ENCODE measurements at places on chromosomes 5 and 9. TPM values are rescaled to one million over a fixed set of nuclear protein-coding genes. Genes with fewer than 3 reads are reported as not detected.
A peak's percentile ranks its signal among the peaks of the same experiment; 100 is the strongest.

PCDHGA8 gene
- 8.9 TPM for total RNA-seq

CNTFR gene
- 6.2 TPM for total RNA-seq

ZFP37 gene
- total RNA-seq = 1.2 TPM

CEL gene
- 2.3 TPM for total RNA-seq

MUSK gene
- total RNA-seq = 2.2 TPM

RABL6 gene
- 61.6 TPM for total RNA-seq

- no peak overlapping the region for H3K4me3 ChIP-seq
- no peaks in the 10 kb centered on the region for H3K4me1 ChIP-seq
- no peak for DNase-seq
- H3K27me3 ChIP-seq = peaks cover 5% of the 10 kb centered on the region
- no peak overlapping the region for H3K27ac ChIP-seq
- H3K36me3 ChIP-seq = no peaks in the 10 kb centered on the region
Measured at GRCh38 chr5:39195198-39195826, 24.1 kb downstream of the FYB1 start.

- peaks cover 92% of the 10 kb centered on the region for H3K27me3 ChIP-seq
- H3K4me3 ChIP-seq = no peak overlapping the region
- no peak for DNase-seq
- no peaks in the 10 kb centered on the region for H3K36me3 ChIP-seq
- peaks cover 25% of the 10 kb centered on the region for H3K4me1 ChIP-seq
Measured at GRCh38 chr5:176620333-176620981, 9.9 kb downstream of the SNCB start.

- H3K4me3 ChIP-seq = no peak overlapping the region
- H3K4me1 ChIP-seq = no peaks in the 10 kb centered on the region
- no peak overlapping the region for H3K27ac ChIP-seq
- DNase-seq = no peak
- no peaks in the 10 kb centered on the region for H3K36me3 ChIP-seq
Measured at GRCh38 chr9:16680541-16680940, 189.9 kb downstream of the BNC2 start.

DNA sequence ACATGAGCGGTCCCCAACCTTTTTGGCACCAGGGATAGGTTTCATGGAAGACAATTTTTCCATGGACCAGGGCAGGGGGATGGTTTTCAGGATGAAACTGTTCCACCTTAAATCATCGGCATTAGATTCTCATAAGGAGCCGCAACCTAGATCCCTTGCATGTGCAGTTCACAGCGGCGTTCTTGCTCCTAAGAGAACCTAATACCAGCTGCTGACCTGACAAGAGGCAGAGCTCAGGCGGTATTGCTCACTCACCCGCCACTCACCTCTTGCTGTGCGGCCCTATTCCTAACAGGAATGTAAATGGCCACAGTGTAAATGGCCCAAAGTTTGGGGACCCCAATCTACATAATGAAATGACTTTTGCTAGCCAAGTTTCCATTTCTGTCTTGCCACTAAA is 3.1 kb upstream of the PLIN2 start:
- H3K27me3 ChIP-seq = no peaks in the 10 kb centered on the region
- H3K4me3 ChIP-seq = no peak overlapping the region
- no peak for DNase-seq
- no peaks in the 10 kb centered on the region for H3K36me3 ChIP-seq

- DNase-seq = no peak
- no peaks in the 10 kb centered on the region for H3K27me3 ChIP-seq
- H3K4me3 ChIP-seq = peak overlapping the region; percentile 98
- H3K27ac ChIP-seq = peak overlapping the region; percentile 72
Measured at GRCh38 chr5:60700416-60700757, 421 bp upstream of the DEPDC1B start.

DNA sequence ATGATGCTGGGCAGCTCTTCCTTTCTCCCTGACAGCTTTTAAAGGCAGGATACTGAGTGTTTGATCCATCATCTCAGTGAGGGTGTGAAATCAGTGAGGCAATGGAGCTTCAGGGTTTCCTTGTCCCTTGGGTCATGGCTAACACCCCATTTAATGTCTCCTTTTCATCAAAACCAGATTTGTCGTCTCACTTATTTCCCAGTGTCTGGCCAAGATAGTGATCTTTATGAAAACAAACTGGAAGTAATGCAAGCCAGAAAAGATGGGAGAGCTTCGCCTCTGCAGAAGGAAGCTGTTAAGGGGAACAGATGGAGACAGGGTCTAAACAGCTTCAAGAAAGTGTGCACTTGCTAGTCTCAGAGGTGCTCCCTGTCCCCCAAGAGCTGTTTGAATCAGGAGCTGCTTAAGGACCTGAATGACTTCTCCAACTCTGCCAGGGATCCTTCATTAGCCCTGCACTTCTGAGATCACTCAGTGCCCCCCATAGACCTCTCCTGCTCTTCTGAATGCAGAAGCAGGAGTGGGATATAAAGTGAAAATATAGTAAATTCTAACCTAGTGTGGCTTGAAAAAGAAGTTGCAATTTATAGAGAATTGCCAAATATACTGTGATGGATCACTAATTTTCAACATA is 96.1 kb downstream of the F2RL2 start:
- no peak overlapping the region for H3K4me3 ChIP-seq
- no peaks in the 10 kb centered on the region for H3K4me1 ChIP-seq
- H3K36me3 ChIP-seq = no peaks in the 10 kb centered on the region
- no peaks in the 10 kb centered on the region for H3K27me3 ChIP-seq
- no peak for DNase-seq

DNA sequence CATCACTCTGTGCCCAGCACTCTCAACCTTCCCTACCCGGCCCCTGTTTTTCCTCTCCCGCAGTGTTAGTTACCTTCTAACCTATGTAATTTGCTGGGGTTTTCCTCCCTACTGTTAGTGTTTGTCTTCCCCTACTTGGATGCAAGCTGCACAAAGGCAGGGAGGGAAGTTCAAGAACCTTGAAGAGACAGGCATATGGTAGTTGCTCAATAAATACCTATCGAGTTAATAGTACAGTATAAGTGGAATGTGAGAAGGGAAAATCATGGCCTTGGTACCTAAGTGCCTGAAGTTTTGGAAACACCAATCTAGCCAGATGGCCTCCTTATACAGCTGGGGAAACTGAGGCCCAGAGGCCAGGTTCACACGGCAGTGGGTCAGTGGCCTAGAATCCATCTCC is 24.2 kb downstream of the PDGFRB start:
- DNase-seq = no peak
- H3K4me3 ChIP-seq = no peak overlapping the region
- no peaks in the 10 kb centered on the region for H3K27me3 ChIP-seq
- peaks cover 40% of the 10 kb centered on the region for H3K4me1 ChIP-seq
- no peak overlapping the region for H3K27ac ChIP-seq

DNA sequence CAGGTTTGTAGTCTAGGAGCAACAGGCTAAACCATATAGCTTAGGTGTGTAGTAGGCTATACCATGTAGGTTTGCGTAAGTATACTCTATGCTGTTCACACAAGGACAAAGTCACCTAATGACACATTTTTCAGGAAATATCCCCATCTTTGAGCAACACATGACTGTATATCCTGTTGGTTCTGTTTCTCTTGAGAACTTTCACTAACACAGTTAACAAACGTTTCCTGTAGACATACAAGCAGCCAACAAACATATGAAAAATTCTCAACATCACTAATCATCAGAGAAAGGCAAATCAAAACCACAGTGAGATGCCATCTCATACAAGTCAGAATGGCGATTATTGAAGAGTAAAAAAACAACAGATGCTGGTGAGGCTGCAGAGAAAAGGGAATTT is 68.2 kb downstream of the NR2F1-AS1 start:
- no peak overlapping the region for H3K4me3 ChIP-seq
- no peaks in the 10 kb centered on the region for H3K27me3 ChIP-seq
- H3K27ac ChIP-seq = no peak overlapping the region
- no peaks in the 10 kb centered on the region for H3K4me1 ChIP-seq
- DNase-seq = no peak
- H3K36me3 ChIP-seq = no peaks in the 10 kb centered on the region

- H3K27me3 ChIP-seq = no peaks in the 10 kb centered on the region
- no peaks in the 10 kb centered on the region for H3K4me1 ChIP-seq
- no peak for DNase-seq
- H3K27ac ChIP-seq = no peak overlapping the region
Measured at GRCh38 chr5:30997681-30998080, 195.8 kb upstream of the CDH6 start.

DNA sequence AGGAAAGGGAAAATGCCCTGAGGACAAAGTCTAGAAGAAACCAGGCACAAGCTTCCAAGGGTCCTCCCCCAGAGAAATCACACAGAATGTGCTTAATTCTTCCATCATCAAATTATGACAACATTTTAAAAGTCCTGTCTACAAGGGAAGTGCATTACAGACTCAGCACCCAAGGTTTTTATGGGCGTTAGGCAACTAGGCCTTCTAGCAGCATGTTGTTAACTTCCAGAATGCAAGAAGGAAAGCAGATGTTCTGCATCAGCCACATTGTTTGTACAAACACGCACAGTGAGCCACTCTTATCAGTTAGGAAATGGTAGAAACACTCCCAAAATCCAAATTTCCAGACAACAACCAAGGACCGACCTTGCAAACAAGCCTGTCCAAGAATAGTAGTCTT is 26.5 kb downstream of the SMC5 start:
- no peaks in the 10 kb centered on the region for H3K27me3 ChIP-seq
- H3K36me3 ChIP-seq = no peaks in the 10 kb centered on the region
- H3K4me3 ChIP-seq = no peak overlapping the region
- H3K4me1 ChIP-seq = peaks cover 28% of the 10 kb centered on the region

Data from heart right ventricle (tissue), 16 donors.